ENCODE measurements at places on chromosomes 1 and 21.

- DNase-seq: peak; percentile 90
These were observed 122.3 kb downstream of the GALNT2 start for GRCh38 chr1:230189341-230189740.

GRCh38 chr1:204483791-204484190 lies 10.8 kb downstream of the PIK3C2B start:
- DNase-seq: no peak

- no peak for DNase-seq
These were observed 1.3 kb downstream of the TGFBR3 start for GRCh38 chr1:91884459-91885212.

- DNase-seq: peak; percentile 86
These were observed 102.1 kb downstream of the JAK1 start for GRCh38 chr1:64864018-64864940.

- no peak for DNase-seq
These were observed 75.5 kb downstream of the ADAMTS1 start for GRCh38 chr21:26769613-26770188.

- no peak for DNase-seq
These were observed 1.2 kb downstream of the GBP6 start for GRCh38 chr1:89364954-89365550.

- no peak for DNase-seq
These were observed 58.3 kb upstream of the TARBP1 start for GRCh38 chr1:234537236-234537635.

GRCh38 chr1:46699666-46700065 lies 19.2 kb downstream of the EFCAB14 start:
- no peak for DNase-seq

- no peak for DNase-seq
These were observed 55.4 kb downstream of the SLC37A1 start for GRCh38 chr21:42568866-42569731.

DNA sequence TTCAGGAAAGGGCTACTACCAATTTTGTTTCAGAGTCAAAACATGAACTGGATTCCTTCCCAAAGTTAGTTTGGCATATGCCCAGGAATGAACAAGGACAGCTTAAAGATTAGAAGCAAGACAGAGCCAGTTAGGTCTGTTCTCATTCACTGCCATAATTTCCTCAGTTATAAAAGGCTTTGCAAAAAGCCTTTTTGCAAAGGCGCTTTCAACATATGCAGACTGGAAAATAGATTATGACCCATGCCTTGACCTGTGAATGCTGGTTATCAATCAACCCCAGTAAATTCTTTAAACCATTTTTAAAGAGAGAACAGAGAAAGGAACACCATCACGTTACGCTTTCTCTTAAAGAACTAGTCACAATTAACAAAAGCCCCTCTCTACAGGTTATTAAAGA lies 1.7 kb upstream of the FRRS1 start:
- DNase-seq: no peak

- no peak for DNase-seq
These were observed 137.6 kb upstream of the USP24 start for GRCh38 chr1:55352811-55353180.

GRCh38 chr1:28974432-28974831 lies 60.1 kb downstream of the EPB41 start:
- no peak for DNase-seq

DNA sequence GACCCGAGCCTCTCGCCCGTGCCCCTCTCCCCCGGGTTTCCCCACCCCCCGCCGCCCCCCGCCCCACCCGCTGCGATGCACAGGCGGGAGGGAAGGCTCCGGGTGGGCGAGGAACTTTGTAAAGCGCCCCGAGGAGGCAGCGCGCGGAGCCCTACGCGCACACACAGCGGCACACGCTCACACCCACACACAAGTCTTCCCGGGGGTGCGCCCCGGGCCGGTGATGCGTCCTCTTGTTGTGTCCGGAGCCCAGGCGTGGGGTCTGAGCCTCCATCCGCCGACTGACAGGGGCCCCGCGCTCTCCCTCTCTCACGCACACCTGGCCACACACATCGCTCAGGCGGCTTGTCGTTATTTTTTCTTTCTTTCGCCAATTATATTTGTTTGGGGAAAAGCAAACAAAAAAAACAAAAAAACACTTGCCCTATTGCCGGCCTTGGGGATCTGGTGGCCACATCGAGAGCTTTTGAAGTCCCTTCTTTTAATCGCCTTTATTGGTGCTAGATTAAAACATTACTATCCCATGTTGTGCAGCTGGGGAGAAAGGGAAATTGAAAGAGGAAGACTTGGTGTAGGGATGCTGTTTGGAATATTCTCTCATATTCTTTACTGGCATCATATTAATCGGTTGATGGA lies 770 bp downstream of the NTNG1 start:
- DNase-seq: no peak

GRCh38 chr21:36254106-36254941 lies 65.7 kb upstream of the MORC3 start:
- DNase-seq: no peak

DNA sequence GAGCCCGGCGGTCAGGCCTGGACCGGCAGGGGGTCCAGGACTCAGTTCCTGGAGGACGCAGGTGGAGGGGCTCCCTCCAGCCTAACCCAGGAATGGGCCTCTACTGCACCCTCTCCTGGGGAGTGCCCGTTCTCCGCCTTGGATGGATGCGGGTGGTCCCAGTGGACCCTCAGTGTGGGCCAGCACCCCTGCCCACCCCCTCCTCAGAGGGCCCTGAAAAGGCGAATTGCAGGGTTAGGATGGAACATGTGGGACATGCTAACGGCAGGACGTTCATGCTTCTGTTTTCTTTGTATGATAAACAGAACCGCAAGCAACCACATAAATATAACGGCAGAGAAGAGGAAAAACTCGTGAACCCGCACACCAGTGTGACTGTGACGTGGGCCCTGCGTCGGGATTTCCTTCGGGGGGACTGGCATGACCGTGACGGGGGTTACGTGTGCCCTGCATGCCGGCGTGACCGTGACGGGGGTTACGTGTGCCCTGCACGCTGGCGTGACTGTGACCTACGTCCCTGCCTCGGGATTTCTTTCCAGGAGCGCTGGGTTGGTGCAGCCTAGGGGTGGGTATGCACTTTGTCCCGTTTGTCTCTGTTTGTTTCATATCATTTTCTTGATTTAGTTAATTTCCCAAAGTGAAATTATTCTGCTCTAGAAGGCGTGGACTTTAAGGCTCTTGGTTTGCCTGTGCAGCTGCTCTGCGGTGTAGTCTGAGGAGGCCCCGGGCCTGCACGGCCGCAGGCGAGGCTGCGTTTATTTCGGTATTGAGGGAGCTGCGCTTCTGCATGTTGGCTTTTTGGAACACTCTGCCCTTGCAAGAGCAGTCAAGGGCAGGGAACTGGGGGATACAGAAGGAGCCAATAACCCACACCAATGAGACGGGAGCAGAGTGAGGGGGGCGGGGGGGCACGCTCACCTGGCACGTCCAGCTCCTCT lies 3.1 kb downstream of the FTCD start:
- DNase-seq: no peak

GRCh38 chr1:47659146-47659545 lies 221.3 kb downstream of the FOXD2 start:
- no peak for DNase-seq

DNA sequence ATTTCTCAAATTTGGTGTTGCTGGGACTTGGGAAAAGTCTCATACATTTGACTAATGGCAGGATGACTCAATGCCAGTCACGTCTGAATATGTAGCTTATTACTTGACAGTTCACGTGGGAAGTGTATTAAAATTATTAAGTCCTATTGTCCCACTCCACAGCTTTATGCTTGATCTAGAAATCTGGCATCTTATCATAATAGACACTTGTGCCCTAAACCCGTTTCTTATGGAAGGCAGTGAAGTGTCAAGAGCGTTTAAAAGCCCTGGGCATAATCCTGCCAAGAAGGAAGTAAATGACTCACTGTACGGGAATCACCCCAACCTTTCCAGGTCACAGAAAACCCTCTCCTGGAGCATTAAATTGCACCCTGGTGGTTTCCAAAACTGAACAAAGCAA lies 207.4 kb downstream of the APP start:
- no peak for DNase-seq

- no peak for DNase-seq
These were observed 103.6 kb downstream of the RYR2 start for GRCh38 chr1:237145379-237146135.

DNA sequence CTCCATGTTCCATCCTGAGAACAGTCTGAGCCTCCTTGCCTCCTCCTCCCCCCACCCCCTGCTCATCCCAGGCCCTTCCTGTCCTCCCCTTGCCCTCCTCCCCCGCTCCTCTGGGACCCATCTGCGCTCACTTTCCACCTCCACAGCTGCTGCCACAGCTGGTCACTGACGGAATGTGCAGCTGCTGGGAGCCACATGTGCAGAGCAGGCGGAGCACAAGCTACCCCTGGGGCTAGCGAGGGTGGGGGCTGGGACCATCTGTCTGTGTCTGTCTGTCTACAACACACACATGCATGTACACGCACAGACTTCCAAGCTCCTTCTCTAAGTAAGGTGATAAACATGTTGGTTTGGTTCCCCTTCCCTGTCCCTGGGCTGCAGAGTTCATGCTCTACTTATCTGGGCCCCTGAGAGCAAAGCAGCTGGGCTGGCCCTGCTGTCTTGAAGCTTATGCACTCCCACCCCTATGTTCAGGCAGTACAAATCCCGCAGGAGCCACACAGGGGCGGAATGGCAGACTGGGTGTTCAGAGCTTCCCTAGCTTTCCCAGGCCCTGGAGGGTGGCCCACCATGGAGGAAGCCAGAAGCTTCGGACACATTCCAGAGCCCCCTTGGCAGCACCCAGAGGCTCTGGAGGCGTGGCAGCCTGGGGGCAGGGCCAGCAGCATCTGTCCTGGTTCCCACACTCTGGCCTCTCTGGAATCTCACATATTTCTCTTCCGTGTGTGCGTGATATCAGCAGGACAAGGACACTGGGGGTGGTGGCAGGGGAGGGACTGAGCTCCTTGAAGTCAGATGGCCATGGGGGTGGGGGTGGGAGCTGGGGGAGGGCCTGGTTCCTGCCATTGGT lies 7.0 kb upstream of the HEYL start:
- DNase-seq: no peak

DNA sequence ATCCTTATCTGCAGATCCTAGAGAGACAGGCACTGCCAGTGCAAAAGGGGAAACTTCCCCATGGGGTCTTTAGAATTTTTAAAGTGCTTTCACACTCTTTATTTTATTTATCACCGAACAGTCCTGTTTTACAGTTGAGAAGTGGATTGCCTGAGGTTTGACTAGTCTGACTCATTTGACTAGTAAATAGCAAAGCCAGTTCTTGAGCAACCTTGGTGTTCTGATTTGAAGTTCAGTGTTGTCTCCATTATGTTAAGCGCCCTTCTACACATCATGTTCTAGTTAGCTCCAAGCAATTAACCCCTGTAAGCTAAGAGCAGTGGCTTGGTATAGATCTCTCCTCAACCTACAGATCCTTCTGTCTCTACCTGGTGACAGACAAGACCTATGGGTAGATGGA lies 262.9 kb downstream of the CACNA1E start:
- no peak for DNase-seq

DNA sequence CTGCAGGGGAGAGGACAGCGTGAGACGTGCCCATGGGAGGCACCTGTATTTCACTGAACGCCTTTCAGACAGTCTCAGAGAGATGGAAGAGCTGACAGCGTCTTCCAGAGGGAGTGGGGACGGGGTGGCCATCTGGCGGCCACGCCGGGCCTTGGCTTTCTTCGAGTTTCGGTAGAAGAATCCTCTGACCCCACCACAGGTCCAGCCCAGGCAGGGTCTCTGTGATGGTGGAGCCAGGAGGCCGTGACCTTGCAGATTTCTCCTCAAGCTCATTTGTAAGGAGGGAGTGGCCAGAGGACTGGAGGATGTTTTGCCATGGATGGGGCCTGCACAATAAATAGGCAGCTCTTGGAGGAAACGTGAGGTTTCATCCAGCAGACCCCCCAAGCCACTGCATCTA lies 47.6 kb upstream of the ADARB1 start:
- DNase-seq: no peak

DNA sequence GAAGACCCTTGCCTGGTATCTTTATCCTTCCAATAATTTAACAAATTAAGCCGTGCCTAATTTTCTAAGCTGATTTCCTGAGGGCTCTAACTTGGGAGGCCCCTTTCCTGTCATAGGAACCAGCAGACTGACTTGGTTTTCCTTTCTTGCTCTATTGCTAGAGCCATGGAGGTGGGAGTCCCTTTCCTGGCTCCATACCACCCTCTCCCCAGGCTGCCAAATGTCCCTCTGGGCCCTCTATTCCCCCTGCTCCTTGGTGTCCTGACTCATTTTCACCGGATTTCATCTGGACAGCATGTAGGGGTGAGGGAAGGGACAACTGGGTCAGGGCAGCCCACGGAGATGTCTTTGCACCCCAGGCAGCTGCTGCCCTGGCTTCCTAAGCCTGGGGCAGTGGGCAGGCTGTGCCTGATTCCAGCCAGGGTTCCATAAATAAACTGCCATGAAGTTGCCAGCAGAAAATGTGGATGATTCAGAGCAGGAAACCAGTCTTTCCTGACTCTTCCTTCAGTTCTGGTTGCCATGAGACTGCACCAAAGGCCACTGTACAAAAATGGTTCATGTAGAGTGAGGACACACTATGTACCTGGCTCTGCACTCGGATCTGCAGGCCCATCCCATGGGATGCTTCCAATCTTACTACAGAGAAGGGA lies 38.0 kb upstream of the SERBP1 start:
- no peak for DNase-seq

- DNase-seq: no peak
These were observed 566.8 kb upstream of the TMPRSS15 start for GRCh38 chr21:18970416-18970815.

- DNase-seq: no peak
These were observed 5.5 kb downstream of the SLFNL1 start for GRCh38 chr1:41015897-41016470.

GRCh38 chr1:219294251-219294650 lies 120.6 kb downstream of the LYPLAL1 start:
- no peak for DNase-seq

GRCh38 chr1:44777969-44778635 lies 2.8 kb downstream of the RPS8 start:
- DNase-seq: no peak

- DNase-seq: no peak
These were observed 5.8 kb upstream of the CD1C start for GRCh38 chr1:158283965-158284364.

DNA sequence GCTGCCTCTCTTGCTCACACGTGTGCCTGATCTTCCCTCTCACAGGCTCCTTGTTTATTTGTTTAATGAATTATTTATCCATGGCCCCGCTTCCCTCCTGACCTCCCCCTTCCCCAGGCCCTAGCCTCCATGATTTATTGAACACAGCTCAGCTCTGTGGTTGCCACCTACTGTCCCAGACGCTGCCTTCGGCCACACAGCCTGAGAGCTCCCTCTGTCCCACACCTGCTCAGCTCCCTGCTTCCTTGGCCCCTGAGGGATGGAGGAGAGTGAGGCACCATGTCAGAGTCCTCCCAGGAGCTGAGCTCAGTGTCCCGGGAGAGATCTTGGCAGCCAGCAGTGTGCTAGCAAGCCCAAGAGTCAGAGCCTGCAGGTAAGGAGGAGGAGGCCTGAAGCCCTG lies 3.1 kb upstream of the EFNA3 start:
- no peak for DNase-seq

DNA sequence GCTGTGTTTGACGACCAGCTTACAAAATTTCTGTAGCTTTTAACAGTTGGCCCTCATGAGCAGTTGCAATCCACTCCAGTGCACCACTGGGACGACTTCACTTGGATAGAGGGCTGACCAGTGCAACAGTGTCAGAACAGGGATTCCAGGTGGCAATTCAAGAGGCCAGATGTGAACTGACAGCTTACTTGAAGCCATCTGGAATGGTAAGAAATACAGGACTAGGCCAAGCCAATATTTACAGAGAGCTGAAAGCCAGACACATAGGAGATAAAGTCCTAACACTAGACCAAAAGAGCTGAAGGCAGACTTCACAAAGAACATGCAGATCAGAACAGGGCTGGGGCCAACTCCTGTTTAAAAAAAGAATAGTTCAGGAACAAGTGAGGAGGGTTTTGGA lies 93.5 kb upstream of the NFIA start:
- no peak for DNase-seq
